Fibroblast of the aortic adventitia (primary cell): ENCODE measurements at places on chromosomes 2 and 18.

GRCh38 chr2:54038835-54039234 lies 68.0 kb upstream of the PSME4 start:
- no peak for DNase-seq

DNA sequence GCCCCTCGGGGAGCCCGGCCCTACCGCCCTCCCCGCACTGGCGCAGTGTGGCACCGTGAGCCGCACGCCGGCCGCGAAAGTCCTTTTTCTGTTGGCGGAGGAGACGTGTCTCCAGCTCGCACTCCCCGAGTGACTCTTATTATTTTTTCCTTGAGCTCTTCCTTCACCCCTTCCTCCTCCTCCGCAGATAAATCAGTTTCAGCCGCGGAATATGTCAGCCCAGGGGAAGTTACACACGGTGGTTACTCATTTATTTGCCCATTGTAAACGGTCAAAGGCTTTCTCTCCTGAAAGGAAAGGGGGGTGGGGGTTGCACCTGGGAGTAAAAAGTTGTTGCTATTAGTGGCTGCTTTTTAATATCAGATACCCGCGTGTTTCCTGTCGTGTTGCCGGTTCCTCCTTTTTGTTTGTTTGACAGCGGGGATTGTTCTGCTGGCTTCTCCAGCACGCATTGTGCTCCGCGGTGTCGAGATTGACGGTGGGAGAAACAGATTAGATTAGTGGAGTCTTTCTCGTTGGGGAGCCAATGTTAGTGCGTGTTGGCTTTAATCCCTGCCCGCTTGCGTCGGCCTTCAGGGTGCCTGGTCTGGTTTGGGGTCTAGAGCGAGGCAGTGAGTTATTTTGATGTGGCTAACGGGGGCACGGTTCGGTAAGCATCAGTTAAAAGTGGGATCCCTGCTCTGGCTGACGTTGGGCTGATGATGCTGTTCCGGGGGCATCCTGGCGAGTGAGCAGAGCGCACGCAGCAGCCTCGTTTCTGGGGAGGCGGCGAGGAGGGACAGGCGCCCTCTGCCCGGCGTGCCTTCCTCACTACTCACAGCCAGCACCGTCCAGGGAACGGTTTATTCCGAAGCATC lies 1.6 kb downstream of the CRIM1 start:
- DNase-seq = peak; percentile 70

DNA sequence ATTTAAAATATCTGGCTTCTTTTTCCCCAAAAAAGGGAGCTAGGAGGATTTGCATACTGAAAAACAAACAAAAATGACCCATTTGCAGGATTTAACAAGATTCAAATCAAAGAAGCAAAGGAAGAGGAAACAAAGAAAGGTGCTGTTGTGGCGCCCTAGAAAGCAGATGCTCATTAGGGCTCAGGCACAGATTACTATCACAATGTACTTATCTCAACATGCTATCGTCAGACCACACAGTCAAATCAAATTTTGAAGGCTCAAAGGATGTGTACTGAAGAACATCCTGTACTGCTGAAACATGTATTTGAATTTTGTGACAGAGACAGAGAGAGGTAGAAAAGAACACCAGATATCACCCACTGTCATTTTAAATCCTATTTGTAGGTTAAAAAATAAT lies 10.9 kb downstream of the RBMS1 start:
- DNase-seq = no peak

DNA sequence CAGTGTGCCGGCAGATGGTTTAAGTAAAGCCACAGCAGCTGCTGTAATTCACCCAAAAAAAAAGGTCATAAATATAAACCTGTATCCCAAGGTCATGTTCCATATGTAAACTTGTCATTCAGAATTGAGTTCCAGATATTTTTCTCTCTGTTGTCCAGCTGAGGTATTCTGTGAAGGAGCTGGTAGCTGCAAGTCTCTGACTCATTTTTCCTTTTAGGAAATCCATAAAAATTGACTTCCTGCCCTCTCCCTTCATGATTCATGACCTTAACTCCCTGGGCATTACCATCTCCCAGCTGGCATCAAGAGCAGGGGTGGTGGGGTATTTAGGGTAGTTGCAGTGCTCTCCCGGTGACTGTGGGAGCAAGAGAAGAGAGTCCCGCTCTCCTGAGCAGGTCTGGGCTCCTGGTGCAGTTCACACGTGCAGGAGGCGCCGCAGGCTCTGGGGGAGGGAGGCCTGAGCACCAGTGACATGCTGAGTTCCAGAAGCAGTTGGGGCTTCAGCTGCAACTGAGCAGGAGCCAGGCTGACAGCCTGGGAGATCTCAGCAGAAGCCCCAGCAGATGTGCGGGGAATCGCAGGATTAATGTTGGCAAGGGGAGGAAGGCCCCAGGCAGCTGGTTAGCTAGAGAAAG lies 192.6 kb downstream of the MGAT5 start:
- DNase-seq = peak; percentile 13

GRCh38 chr2:42067521-42067920 lies 19.7 kb downstream of the PKDCC start:
- DNase-seq = no peak

DNA sequence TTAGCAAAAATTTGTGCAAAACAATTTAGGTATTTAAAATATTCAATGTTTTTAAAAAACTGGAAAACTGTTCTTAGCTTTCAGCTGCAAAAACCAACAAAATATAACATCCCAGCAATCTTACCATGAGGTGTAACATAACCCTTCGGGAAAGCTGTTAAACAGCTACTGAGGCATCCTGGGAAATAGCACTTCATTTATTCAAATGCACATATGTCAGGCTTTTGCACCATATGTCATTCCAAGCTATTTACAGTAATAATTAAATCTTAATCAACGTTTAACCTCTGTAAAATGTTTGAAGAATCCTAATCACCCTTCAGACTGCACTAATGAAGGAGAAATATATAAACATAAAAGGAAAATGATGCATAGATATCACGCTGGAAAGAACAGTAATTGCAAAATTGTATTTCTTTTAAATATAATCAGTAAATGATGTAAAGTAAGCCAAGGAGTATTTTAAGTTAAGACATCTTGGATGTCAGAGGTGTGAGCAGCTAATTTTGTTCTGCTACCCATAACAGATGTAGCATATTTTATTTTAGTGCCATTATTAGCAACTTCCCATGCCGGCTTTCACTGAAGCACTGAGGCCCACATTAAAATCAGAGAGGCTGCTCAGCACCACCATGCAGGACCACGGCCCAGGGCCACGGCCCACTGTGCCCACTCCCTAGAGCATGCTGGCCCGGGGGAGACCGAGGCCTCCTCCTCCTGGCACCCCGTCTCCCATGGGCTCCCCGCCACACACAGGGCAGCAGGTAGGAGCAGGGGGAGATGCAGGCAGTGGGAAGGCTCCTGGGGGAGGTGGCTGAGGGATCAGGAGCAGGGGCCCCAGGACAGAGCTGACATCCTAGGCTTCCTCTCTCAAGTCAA lies 30.9 kb downstream of the EMX1 start:
- no peak for DNase-seq

- DNase-seq = no peak
Observed at GRCh38 chr2:119691189-119691588, 12.2 kb downstream of the TMEM177 start.
